Hematopoietic multipotent progenitor cell (in vitro differentiated cells): ENCODE measurements at places on chromosomes 1 and 21.

- no peak for DNase-seq
These were observed 9.0 kb downstream of the EPS8L3 start for GRCh38 chr1:109754738-109755137.

GRCh38 chr1:232484856-232485255 lies 145.1 kb downstream of the SIPA1L2 start:
- no peak for DNase-seq

DNA sequence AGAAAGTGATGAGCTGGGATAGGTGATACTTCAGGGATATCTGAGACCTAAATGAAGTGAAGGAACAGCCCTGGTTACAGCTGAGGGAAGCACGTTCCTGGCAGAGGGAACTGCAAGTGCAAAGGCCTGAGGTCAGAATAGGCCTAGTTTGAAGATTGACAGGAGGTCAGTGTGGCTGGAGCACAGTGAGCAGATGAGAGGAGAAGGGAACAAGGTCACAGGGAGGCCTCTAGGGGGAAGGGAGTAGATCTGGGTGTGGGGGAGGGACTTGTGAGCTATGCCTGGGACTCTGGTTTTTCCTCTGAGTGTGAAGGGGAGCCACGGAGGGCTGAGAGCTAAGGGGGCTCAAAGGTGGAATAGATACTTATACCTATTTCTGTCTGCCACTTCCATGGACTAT lies 736.4 kb downstream of the MATN1 start:
- no peak for DNase-seq

- DNase-seq, result no peak
These were observed 204.2 kb upstream of the TMEM51 start for GRCh38 chr1:14949270-14949835.

DNA sequence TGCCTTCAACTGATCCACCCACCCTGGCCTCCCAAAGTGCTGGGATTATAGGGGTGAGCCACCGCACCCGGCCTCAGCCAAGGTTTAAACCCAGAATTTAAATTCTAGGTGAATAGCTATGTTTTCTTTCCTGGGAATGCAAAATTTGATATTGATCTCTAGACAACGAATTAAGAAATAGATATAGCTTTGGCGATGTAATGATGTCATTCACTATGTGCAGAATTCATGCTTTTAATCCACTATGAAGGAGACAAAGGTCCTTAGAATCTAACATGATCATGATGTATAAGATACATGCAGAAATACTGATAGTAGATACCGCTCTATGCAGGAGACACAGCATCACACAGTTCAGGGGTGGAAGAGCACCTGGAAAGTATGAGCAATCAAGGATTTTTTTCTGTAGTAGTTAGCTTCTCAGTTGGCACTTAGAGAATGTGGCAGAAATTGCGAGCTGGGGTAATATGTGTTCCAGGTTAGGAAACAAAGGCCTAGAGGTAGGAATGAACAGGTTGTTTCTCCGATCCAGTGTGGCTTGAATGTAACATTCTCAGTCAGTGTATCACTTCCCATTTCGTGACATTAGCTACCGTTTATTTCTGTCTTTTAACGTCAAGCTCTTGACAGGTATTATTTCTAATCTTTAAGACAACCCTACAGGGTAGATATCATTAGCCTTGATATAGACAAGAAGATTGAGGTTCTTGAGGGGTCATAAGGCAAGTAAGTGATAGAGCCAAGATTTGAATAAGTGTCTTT lies 3.0 kb upstream of the CEP350 start:
- no peak for DNase-seq

- no peak for DNase-seq
These were observed 146 bp upstream of the ZNF362 start for GRCh38 chr1:33256221-33256470.

GRCh38 chr1:230067419-230067870 lies 407 bp downstream of the GALNT2 start:
- no peak for DNase-seq

DNA sequence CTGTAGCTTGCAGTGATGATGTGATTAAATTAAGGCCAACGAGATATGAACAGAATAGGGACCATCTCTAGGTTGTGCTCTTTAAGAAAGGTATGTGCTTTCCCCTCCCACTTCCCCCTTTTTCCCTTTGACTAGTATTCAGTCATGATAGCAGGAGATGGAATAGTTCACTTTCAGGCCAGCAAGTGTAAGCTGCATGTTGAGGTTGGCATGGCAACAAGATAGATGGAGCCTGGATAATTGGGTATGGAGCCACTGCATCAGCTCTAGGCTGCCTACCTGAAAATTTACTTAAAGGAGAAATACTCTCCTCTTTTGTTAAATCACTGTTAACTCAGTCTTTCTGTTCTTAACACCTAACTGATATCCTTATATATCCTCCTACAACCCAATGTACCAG lies 1.5 kb upstream of the CRP start:
- no peak for DNase-seq

DNA sequence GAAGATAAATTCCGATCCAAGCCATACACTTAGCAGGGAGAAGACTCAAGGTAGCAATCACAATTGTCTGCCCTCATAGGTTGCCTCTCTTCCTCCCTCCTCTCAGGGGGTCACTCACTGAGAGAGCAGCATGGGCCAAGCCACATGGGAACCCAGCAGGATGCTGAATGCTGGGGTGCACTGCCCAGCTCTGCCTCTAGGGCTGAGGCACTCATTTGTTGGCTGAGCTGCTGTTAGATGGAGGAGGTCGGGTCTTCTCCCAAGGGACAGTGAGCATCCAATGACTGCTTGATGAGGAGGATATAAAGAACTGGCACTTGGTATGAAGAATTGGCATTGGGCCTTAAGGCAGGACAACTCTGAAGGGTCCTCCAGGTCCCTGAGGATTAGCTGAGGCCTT lies 418.8 kb downstream of the SIPA1L2 start:
- no peak for DNase-seq

GRCh38 chr1:68459091-68459490 lies 9.3 kb upstream of the RPE65 start:
- DNase-seq, result no peak

DNA sequence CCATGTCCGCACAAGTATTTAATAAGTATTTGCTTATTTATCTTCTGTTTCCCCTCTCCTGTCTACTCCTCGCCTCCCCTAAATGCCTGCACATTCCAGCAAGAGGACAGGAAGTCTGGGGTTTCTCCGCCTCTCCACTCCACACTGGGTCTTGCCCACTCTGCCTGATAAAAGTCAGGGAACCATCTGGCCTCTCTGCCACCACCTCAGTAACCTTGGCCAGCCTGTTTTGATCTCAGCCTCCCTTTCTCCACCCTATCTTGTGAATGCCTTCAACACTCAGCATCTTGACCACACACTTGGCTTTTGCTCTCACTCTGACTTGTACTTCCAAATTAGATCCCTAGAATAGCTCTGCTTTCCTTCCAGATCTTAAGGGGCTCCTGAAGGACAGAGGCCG lies 165.3 kb upstream of the UBE2U start:
- no peak for DNase-seq

GRCh38 chr1:34212673-34213072 lies 36.0 kb downstream of the C1orf94 start:
- DNase-seq, result no peak

DNA sequence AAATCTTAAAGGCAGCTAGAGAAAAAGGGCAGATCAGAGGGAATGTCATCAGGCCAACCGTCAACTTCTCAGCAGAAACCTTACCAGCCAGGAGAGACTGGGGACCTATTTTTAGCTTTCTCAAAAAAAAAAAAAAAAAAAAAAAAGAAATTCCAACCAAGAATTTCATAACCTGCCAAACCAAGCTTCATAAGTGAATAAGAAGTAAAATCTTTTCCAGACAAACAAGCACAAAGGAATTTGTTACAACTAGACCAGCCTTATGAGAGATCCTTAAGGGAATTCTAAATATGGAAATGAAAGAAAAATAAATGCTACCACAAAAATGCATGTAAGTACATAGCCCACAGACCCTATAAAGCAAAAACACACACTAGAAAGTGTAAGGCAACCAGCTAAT lies 267.7 kb downstream of the AKT3 start:
- DNase-seq, result peak; percentile 52

DNA sequence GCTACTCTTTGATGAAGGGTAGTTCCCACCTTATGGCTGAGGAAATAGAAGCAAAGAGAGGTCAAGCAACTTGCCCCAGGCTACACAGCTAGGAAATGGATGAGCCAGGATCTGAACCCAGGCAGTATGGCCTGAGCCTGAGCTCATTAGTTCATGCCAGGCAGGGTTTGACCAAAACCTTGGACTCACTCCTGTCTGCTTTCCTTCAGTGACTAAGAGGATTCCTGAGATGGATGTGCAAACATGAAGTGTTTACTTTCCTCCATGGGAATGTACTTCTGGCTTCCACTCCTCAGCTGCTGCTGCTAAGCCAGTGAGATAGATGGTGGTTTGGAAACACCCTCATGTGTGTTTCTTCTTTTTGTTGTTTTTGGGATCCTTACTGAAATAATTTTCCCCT lies 35.1 kb upstream of the ERRFI1 start:
- no peak for DNase-seq

DNA sequence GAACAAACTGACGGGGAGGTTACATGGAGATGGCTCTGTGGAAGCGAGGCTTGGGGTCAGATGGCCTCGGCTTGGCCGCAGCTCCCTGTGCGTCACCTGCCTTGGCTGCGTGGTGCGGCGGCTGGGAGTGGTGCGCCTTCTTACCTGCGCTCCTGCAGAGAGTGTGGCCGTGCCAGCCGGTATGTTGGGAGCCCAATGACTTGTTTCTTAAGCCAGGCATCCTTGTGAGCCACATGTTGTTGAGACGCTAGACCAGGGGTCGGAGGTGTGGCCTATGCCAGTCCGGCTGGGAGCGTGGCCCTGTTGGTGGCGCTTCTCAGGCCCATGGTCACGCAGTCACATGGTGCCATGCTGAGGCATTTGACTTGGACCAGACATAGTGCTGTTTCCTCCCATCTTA lies 10.5 kb downstream of the SLX9 start:
- no peak for DNase-seq

DNA sequence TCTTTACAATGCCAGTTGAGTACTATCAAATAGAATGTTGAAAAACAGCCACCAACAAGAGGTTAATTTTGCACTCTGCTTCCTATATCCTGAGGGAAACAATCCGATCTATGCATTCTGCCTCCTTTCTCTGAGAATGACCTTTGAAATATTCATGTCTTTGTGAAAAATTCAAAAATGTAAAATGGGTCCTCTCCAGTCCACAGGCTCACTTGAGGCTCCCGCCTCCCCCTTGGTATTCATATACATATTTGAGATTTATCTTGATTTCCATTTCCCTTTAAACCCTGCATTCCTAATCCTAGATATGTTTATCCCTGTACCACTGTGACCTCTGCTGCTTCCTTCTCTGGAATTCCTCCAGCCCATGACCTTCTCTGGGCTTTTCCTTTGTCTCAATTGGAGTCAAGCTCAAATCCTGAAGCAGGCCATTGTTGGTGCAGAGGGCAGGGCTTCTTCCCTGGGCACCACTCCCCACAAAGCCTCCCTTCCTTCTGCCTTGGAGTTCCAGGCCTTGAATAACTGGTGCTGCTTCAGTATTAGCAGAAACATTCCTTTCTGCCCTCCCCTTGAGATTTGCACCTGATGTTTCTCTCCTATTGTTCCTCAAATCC lies 296.8 kb downstream of the PBX1 start:
- DNase-seq, result no peak

DNA sequence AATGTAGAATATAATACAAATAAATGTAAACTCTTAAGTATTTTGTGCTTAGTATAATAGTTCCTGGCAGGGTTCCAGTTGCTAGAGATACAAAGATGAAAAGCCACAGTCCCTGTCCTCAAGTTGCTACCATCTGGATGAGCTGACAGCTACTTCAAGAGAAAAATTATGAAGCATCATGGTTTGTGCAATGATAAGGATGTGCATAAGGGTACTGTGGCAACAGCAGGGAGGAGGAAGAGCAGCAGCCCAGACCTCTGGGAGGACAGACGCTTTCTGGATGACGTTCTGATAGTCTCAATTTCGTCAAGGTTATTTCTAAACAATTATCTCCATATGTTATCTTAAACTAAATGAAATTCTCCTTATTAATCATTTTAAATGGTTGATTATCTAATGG lies 198.9 kb downstream of the NTNG1 start:
- no peak for DNase-seq

DNA sequence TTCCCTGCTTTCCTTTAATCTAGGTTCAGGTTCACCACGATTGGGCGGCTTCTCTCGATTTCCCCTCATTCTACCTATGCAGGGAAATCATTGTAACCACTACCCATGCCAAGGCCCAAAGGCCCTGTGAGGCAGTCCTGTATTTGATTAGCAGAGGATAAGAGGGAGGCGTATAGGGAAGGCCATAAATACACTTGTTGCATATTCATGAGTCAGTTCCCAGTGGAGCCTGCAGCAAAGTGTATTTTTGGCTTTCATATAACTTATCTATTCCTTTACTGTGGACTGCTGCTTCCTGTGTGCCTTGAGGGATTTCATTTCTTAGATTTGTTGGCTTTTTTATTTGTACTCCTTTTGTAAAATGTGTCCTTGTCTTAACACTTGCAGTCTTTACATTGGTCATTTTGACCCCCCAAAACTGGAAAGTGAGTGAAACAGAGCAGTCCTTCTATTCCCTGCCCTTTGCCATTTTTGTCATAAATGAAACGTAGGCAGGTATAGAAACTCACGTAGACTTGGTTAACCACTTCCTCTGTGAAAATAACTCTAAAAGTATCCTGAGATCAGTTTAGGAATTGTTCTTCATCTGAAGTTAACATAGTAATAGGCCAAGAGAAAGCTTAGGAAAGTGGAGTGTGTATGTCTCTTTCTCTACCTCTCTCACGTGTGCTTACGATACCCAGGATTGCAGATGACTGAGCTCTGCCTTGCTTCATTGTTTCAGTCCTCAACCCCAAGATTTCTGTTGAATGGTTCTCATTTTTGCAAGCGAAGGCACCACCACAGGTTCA lies 19.6 kb upstream of the KCNQ4 start:
- no peak for DNase-seq

DNA sequence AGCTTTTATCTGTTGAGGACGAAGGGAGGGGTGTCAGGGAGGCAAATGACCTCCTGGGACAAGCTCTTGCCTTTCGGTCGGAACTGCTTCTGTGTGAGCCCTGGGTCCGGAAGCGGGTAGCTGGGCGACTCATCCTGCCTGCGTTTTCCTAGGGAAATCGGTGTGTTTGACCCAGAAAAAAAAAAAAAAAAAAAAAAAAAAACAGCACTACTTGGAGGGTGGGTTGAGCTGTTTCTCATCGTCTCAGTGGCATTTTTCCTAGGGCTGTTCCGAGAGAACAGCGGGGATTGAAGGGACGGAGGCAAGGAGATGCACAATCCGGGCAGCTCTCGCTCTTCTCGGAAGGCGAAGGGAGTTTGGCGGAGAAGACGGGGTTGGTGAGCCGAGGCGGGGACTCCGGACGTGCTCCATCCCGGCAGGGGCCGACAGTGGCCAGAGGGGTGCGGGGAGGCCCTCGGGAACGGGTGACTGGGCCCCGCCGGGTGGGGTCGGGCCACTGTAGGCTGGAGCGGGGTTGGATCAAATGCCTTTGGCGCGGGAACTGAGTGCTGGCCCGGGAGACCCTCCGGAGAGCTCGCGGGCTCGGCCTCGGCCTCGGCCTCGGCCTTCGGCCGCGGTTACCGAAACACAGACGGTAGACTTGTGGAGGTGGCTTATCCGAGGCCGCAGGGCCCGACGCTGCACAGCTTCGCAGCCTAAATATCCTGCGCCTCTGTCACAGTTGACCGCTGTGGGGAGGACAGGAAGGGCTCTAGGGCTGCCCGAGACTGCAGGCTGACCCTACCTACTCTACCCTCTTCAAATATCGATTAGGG lies 2.4 kb upstream of the BARHL2 start:
- no peak for DNase-seq
